ENCODE measurements at places on chromosomes 6 and 20. TPM values are rescaled to one million over a fixed set of nuclear protein-coding genes. Genes with fewer than 3 reads are reported as not detected.

Gene TMEM244
- not detected for total RNA-seq

Gene STX11
- 1.2 TPM for total RNA-seq

Gene SLC13A3
- 1.5 TPM for total RNA-seq

Gene SLC26A8
- total RNA-seq, result not detected

Gene ZSCAN31
- 1.8 TPM for total RNA-seq

Gene TBP
- total RNA-seq, result 15.5 TPM

Gene SMOC2
- total RNA-seq, result not detected

Gene CDH26
- total RNA-seq, result 0.09 TPM

Gene CLPSL1
- not detected for total RNA-seq

Gene ZNF76
- total RNA-seq, result 10.7 TPM

Gene TRIM40
- total RNA-seq, result not detected

Gene C2
- 0.42 TPM for total RNA-seq

Gene TMEM74B
- not detected for total RNA-seq

Gene BHLHE23
- not detected for total RNA-seq

Gene MAP3K5
- 14.5 TPM for total RNA-seq

Gene ERVFRD-1
- not detected for total RNA-seq

Gene PTCHD4
- 5.9 TPM for total RNA-seq

Gene RGS17
- 11.3 TPM for total RNA-seq

Gene RXRB
- total RNA-seq, result 27.8 TPM

Gene OXT
- total RNA-seq, result not detected

Gene OR2H2
- not detected for total RNA-seq

Gene NFATC2
- 0.59 TPM for total RNA-seq

Gene FOXQ1
- not detected for total RNA-seq

Gene CRNKL1
- total RNA-seq, result 32.8 TPM

Gene QKI
- total RNA-seq, result 77.8 TPM

Gene HLA-DQA2
- not detected for total RNA-seq

Gene KCNB1
- total RNA-seq, result not detected

Gene GOPC
- total RNA-seq, result 83.7 TPM

Gene RING1
- total RNA-seq, result 26.4 TPM

Gene SLC44A4
- 0.30 TPM for total RNA-seq

Gene ARFGEF3
- 1.1 TPM for total RNA-seq

Gene SNAI1
- 0.30 TPM for total RNA-seq

Gene GJA10
- total RNA-seq, result not detected

Gene ZBTB24
- 11.6 TPM for total RNA-seq

Gene TRAPPC3L
- not detected for total RNA-seq

Gene BRPF3
- total RNA-seq, result 13.4 TPM

Gene SLC35F1
- not detected for total RNA-seq

Gene SLC22A2
- total RNA-seq, result 0.23 TPM

Gene AGPAT1
- 19.3 TPM for total RNA-seq

Gene ZNF831
- not detected for total RNA-seq

Gene RBPJL
- not detected for total RNA-seq

Gene LINC00237
- total RNA-seq, result not detected

Gene C6orf52
- total RNA-seq, result 0.30 TPM

Gene ISM1
- not detected for total RNA-seq

Gene SLC23A2
- 17.6 TPM for total RNA-seq
